ENCODE measurements at places on chromosomes 5 and 9.

DNA sequence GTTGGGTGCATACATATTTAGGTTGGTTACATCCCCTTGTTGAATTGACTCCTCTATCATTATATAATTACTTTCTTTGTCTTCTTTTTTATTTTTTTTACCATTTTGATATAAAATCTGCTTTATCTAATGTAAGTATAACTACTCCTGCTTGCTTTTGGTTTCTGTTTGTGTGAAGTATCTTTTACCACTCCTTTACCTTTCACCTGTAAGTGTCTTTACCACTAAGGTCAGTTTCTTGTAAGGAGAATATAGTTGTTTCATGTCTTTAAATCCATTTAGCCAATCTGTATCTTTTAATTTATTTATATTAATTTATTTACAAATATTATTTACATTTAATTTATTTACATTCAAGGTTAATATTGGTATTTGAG is 33.0 kb downstream of the INSL4 start:
- no peak for DNase-seq

DNA sequence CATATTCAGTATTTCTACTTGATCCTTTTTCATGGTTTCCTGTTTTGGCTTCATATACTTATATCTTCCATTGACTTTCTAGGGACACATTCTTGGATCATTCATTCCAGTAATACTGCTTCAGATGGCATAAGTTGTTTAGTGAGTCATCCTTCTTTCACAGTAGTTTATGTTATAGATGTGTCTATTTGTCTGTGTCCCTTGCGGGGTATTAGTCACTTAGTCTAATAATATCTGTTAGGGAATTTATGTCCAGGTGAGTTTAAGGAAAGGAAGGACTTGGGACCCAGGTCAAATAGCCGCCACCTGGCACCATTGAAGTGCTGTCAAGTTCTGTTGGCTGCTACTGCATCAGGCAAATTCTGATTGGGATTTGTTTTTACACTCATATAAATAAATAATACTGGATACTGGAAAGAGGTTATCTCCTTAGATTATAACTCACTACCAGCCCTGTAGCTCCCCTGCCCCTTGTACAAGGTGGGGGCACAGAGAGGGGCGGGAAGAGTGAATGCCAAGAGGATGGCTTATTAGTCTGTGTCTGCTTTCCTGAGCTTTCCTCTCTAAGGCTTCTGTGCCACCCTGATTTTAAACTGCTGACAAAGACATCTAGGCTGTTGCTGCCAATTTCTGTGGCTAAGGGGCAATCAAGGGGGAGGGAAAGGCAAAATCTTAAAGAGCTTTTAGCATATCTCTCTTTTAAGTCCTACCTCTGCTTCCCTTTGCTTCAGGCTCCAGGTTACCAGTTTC is 64.9 kb downstream of the CDC42SE2 start:
- no peak for DNase-seq

- DNase-seq: no peak
Observed at GRCh38 chr5:115388240-115388639, 91.8 kb upstream of the CCDC112 start.

DNA sequence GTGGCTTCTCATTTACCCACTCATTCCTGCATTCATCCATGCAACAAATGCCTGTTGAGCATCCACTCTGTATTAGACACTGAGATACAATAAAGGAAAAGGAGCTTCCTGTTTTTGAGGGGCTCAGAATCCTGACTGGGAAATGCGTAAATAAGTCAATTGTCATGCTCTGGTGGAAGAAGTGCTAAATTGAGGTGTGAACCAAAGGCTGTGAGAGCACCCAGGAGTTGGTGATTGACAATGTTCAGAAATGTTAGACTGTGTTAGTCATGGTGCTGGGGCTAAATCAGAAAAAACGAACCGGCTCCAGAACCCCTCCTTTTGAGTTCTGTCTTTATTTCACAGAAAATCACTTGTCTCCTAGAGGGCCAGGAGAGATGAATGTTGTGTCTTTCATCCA is 558.6 kb upstream of the SGCD start:
- DNase-seq: no peak

DNA sequence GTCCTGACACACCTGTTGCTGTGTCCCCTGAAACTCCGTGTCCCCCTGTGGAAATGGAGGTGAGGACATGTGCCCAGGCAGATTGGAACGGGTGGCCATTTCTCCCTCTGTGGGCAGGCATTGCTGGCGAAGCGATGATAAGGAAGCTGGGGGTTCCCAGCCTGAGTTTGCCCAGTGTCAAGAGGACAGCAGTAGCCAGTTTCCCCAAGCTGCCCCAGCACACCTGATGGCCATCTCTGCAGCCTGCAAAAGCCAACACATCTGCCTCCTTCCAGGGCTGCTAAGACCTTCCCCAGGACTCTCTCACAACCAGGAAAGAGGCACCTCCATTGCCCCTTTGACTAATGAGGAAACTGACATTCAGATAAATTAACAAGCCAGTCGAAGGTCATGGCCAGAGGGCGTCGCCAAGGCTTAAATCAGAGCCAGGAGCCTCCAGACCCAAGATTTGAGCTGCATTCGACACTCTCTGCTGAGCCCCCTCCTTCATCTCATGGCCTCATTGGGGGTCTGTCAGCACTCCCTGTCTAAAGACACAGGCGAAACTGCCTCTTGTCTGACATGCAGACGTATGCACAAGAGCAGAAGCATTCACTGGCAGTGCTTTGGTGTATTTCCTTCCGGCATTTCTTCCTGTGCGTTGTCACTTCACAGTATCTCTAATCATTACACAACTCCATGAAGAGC is 10.4 kb upstream of the WNK2 start:
- no peak for DNase-seq

- DNase-seq: no peak
Observed at GRCh38 chr5:38832810-38833209, 13.0 kb upstream of the OSMR start.

- DNase-seq: no peak
Observed at GRCh38 chr9:72037571-72037970, 22.8 kb downstream of the C9orf57 start.

DNA sequence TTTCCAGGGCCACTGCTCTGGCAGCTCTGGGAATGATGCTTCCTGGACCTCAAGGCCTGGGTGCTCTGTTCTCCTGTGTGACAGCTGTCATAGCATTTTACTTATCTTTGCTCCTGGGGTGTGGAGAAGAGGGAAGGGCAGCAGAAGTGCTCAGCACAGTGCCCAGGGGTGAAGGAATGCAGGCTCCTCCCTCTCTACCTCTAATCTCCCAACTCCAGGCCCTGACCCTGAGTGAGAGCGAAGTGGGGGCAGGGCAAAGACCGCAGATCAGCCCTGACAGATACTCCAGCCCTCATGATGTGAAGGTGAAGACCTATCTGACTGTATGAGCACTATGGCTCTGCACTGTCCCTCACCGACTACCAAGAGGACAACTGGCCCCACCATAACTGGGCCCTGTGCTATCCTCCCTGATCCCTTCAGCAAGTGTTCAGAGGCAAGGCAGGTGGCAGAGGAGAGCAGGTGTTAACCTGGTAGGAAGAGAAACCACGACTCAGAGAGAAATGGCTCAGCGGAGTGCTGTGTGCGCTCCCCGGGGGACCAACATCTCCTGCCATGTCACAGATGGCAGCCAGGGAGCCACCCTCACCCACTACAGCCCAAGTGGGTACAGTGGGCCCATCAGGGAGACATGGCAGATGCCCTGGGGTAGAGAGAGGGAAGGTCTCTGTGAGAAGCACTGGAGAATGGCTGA is 16.8 kb downstream of the ACSL6 start:
- DNase-seq: no peak

DNA sequence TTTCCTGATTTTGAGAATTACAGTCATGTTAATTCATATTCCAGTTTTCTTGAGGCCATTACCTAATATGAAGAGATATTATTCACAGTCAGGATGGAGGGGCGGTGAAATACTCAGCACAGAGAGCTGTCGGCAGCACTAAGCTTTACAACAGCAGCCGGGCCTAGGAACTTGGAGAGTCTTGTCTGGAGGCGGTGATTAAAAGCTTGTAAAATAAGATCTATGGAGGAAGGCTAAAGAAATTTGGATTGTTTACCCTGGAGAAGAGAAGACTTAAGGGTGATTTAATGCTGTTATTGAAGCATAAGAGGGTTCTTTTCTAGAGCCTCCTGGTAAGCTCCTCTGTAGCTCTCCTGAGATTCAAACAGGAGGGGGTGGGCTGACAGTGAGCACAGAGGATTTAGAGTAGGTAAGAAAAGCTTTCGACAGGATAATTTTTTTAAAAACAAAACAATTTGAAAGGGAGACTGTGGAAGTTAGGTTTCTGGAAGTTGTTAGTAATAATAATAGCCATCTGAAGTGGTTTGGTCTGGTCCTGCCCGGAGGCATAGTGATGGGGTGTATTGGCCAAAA is 406.3 kb upstream of the ADAMTSL1 start:
- DNase-seq: no peak

DNA sequence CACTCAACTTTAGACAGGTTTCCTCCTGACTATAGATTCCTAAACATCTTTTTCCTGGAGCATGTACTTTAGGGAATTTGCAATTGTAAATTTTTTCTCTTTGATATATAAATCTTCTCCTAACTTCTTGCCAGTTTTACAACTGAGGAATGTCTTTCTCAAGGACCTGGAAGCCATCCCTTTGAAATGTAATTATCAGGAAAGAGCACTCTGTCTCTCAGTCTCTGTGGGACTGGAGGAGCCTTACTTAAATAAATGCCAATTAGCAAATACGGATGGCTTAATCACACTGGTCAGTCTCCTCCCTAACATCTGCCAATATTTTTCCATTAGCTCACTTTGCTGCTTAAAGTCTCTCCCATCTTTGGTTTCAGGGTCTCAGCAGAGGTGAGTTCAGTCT is 344.3 kb upstream of the ARRDC3 start:
- no peak for DNase-seq

GRCh38 chr5:58776559-58776958 is 193.7 kb downstream of the RAB3C start:
- DNase-seq: no peak

DNA sequence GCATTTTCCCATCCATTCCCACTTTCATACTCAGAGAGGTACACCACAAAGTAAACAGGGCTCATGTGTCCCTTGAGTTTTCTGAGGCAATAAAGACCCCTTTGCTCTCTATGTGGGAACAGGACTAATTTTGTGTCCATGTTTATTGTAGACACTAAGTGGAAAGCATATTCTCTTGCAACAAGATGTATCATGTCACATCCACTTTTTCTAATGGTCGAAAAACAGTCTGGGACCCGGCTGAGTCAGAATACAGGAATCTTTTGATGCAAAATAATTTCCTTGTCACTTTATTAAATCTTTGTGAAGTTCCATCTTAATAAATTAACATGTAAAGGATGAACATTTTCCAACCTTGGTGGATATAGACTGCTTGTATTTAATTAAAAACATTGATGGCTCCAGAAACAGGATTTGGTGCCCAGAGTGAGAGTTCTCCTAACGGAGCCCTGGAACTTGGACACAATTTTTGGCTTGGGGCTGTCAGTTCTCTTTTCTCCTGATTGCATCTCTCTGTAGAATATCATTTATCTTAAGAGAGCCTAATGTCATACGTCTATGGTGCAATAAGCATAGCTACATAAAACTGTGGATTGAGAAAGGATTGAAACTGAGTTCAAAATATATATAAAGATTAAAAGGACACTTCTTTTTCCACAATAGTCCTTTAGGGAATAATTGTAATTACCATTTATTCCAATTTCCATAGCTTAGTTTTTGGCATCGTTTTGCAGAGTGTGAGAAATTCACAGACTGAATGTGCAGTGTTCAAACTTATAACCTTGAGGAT is 1116.7 kb upstream of the SEMA6A start:
- no peak for DNase-seq

DNA sequence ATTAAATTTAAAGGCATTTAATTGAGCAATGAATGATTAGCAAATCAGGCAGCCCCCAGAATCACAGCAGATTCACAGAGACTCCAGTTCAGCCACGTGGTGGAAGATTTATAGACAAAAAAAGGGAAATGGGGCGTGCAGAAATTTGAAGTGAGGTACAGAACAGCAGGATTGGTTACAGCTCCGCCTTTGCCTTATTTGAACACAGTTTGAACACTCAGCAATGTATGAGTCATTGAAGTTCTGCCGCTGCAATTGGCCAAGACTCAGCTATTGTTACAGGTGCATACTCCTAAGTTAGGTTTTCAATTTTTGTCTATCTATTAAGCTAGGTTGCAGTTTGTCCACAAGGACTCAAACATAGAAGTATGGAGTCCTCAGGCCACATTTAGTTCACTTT is 157.7 kb upstream of the SLC12A2 start:
- no peak for DNase-seq

- no peak for DNase-seq
Observed at GRCh38 chr9:115157245-115157674, 39.3 kb upstream of the TNC start.

DNA sequence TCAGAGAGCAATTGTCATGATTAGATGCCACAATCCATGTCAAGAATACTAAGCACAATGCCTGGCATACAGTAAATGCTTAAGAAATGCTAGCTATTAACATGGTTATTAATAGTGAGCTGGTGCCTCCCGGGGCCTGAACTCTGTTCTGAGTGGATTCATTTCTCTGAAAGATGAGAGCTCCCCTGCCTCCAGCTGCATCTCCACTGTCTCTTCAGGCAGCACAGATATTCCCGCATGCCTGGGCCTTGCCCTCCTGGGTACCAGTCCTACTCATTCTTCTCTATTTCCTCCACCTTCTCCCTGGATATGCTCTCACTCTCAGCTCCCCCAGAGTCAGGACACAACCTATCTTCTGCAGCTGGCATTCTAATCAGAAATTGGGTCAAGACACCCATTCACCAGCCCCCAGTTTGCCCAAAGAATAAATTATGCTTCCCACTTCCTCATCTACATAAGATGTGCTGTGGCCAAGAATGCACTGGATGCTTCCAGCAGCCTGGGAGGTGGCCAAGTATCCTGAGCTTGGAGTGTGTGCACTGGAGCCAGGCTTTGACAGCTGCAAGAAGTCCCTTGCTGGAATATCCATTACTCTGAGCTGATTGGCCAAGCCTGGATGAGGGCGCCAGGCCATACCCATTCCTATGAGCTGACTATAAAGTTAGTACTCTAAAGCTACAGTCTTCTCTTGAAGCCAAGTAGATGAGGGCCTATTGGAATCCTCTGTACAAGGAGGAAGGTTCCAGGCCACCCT is 669.0 kb downstream of the ACTL7B start:
- no peak for DNase-seq

DNA sequence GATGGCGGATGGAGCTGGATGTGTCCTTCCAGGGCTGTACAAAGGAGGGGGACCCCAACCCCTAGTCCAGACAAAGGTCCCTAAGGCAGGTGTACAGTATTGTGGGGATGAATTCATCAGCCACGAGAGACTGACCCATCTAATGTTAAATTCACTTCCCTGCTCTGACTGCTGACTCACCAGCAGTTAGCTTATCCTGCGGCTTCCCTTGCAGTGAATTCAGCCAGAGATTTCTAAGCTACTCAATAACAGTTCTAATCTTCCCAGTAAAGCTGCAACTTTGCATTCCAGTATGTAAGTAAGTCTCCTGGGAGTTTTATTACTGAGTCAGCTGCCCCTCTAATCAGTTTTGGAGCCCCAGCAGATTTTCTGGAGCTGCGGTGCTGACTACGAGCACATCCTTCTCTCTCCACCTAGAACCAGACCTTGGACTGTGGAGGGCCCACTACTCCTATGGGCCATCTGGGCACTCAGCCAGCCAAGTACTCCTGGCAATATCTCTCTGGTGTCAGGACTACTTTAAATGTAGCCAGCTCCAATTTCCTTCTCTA is 16.1 kb downstream of the B4GALT1 start:
- DNase-seq: no peak

All from activated T-cell treated with anti-CD3 and anti-CD28 coated beads for 48 hours (primary cell).